ENCODE measurements at places on chromosomes 6 and 20.

GRCh38 chr6:125157725-125158124, 4.2 kb downstream of the TPD52L1 start:
- no peak for DNase-seq

- DNase-seq, result no peak
Observed at GRCh38 chr6:89485320-89485719, 52.4 kb downstream of the ANKRD6 start.

GRCh38 chr6:45681860-45682511, 304.3 kb upstream of the SUPT3H start:
- no peak for DNase-seq

DNA sequence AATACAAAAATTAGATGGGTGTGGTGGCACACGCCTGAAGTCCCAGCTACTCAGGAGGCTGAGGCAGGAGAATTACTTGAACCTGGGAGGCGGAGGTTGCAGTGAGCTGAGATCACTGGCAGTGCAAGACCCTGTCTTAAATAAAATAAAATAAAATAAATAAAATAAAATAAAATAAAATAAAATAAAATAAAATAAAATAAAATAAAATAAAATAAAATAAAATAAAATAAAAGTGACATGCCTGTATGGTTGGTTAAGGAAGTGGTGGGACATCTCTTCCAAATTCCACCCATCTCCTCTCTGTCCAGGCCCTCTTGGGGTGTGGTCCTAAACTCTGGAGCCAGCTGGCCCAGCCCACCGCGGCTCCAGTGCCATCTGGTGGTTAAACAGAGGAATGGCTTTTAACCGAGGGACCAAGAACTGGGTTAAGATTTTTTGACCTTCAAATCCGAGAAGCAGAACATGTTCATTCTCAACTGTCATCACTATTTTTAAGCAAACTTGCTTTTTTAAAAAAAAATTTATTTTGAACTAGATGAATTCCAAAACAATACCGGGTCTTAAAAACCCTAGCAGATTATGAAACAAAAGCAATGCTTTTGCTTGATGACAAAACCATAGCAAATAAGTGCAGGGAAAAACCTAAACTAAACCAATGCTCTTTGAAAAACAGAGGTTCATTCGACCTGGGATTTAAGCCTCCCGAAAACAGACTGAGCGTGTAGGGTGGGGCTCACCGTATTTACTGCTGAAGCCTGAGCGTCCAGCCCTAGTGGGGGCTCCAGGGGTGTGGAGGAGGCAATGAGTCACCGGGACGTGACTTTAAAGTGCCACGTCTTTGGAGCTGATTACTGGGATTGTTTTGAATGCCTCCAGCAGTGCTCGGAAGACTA, 68.8 kb downstream of the CDC5L start:
- peak; percentile 53 for DNase-seq

GRCh38 chr6:85637579-85637978, 5.1 kb downstream of the SYNCRIP start:
- no peak for DNase-seq

DNA sequence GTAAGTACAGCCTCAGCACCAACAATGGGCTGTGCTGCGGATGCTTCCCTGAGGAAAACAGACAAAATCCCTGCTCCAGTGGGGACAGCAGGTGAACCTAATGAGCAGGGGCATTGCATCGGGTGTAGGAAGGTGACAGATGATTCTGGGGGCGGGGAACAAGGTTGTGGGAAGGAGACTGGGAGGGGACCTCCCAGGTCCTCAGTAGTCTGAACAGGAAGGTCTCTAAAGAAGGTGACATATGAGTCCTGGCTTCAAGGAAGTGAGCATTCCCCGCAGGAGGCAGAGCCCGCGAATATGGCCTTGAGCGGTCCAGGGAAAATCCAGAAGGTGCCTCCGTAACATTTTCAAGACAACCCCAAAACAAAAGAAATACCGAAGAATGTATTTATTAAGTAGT, 19.4 kb downstream of the ULBP1 start:
- DNase-seq, result no peak
